ENCODE measurements at places on chromosomes 1 and 21. TPM values are rescaled to one million over a fixed set of nuclear protein-coding genes. Genes with fewer than 3 reads are reported as not detected.

- no peak overlapping the region for H3K4me3 ChIP-seq
- H3K4me1 ChIP-seq: 0 out of 2 replicates have a peak, but pooled peaks cover 4% of the 10 kb centered on the region
- DNase-seq: no peak
- H3K36me3 ChIP-seq: no peaks in the 10 kb centered on the region
- no peak overlapping the region for H3K27ac ChIP-seq
Measured at GRCh38 chr1:41679531-41679930, 195.0 kb upstream of the EDN2 start.

The MPZ gene
- 3.2 TPM for total RNA-seq

The SERPINC1 gene
- total RNA-seq: 1.0 TPM

- H3K27me3 ChIP-seq: no peaks in the 10 kb centered on the region
- no peak overlapping the region for H3K27ac ChIP-seq
- H3K36me3 ChIP-seq: peaks cover 2% of the 10 kb centered on the region
- DNase-seq: no peak
- H3K4me3 ChIP-seq: no peak overlapping the region
Measured at GRCh38 chr1:244778344-244778743, 57.1 kb upstream of the COX20 start.

- no peak for DNase-seq
- peaks cover 26% of the 10 kb centered on the region for H3K27me3 ChIP-seq
- no peak overlapping the region for H3K27ac ChIP-seq
- H3K36me3 ChIP-seq: no peaks in the 10 kb centered on the region
Measured at GRCh38 chr1:29354511-29355098, 118.3 kb downstream of the PTPRU start.

- no peaks in the 10 kb centered on the region for H3K27me3 ChIP-seq
- peaks cover 25% of the 10 kb centered on the region for H3K36me3 ChIP-seq
- no peak for DNase-seq
- no peak overlapping the region for H3K4me3 ChIP-seq
- peaks cover 21% of the 10 kb centered on the region for H3K4me1 ChIP-seq
Measured at GRCh38 chr1:81948495-81948894, 147.8 kb downstream of the ADGRL2 start.

DNA sequence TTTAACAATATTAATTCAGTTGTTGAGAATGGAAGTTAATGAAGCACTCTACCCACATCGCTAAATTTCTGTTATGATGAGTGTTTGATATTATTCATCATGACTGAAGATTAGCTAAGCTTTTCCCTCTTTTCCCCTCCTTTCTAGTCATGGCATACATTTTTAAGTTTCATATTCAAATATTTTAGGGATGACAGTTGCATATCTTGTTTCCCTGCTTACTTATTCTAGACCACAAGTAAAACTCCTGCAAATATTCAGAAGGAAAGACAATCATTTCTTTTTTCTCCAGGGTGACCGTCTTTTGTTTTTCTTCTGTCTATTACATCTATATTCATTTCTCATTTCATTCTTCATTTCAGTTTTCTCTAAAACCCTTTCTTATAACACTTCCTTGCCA, 906.0 kb downstream of the ADGRL2 start:
- no peaks in the 10 kb centered on the region for H3K27me3 ChIP-seq
- DNase-seq: no peak
- H3K4me1 ChIP-seq: no peaks in the 10 kb centered on the region
- no peaks in the 10 kb centered on the region for H3K36me3 ChIP-seq
- H3K27ac ChIP-seq: no peak overlapping the region

GRCh38 chr1:218066332-218066731, 218.8 kb upstream of the RRP15 start:
- no peak overlapping the region for H3K4me3 ChIP-seq
- H3K4me1 ChIP-seq: peaks cover 5% of the 10 kb centered on the region
- DNase-seq: no peak
- no peak overlapping the region for H3K27ac ChIP-seq
- H3K27me3 ChIP-seq: no peaks in the 10 kb centered on the region
- no peaks in the 10 kb centered on the region for H3K36me3 ChIP-seq

DNA sequence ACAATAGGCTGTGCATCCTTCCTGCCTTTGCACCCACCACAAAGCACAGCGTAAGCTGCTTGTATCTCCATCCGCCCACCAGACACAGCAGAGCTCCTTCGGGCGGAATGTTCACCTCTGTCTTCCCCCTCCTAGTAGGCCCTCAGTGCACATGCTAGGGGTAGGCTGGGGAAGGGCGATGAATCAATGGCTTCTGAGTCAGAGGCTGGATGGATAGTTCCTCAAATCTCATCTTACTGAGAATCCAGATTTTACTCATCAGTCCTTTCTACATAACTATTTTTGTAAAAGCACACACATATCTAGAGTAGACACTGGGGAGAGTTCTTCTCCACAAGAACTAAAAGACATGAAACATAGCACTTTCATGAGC, 73.8 kb downstream of the BCAR3 start:
- H3K36me3 ChIP-seq: no peaks in the 10 kb centered on the region
- DNase-seq: no peak
- no peak overlapping the region for H3K4me3 ChIP-seq
- H3K4me1 ChIP-seq: peaks cover 14% of the 10 kb centered on the region
- H3K27me3 ChIP-seq: no peaks in the 10 kb centered on the region
- no peak overlapping the region for H3K27ac ChIP-seq

DNA sequence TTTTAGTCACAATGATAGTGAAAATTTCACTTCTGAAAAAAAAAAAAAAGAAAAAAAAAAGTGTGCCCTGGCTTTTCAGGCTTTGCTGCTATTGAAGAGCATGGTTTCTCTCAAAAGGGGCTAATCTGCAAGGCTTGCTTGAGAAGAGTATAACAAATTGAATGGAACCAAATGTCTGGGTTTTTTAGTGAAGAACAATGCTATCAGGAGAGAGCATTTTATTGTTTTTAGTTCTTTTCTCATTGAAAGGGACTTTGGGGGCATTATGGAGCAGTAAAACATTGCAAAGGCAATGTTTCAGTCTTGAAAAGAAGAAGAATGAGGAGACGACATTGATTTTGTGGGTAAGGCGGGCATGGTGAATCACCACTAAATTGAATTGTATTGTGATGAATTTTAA, 28.2 kb downstream of the VCAM1 start:
- no peaks in the 10 kb centered on the region for H3K36me3 ChIP-seq
- H3K4me3 ChIP-seq: no peak overlapping the region
- H3K27ac ChIP-seq: no peak overlapping the region
- no peaks in the 10 kb centered on the region for H3K27me3 ChIP-seq
- DNase-seq: no peak

The CDC14A gene
- 11.1 TPM for total RNA-seq

DNA sequence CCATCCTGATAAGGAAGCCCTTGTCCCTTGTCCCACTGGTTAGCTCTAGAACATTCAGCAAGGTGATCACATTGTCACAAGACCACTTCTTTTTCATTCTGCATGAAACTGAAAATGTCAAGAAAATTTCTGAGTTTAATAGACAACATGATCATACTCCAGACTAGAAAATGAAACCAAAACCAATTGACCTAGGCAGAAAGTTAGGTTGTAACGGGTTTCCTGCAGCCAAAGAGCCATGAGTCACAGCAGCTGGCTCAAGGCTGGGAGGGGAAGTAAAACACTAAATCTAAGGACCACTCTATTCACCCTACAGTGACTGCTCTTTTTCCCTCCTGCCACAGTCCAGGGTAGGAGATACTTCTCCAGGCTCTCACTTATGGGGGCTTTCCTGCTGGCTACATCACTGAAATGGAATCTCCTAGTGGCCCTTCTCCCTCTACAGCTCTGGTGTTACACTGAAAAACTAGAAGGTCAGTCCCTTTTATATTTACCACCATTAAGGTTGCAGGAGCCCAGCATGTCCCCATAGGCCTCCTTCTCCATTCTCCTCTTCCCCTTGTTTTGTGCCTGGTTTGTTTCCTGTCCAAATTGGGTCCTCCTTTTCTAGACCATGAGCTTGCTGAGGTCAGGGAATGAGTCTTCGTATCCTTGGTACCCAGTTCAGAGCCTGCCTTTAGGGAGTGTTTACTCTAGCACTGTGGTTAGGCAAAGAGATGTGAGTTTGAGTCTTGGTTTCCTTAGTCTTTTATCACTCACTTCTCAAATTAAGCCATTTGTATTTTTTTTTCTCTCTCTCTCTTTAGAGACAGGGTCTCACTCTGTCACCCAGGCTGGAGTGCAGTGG, 236.5 kb upstream of the JUN start:
- H3K27me3 ChIP-seq: peaks cover 4% of the 10 kb centered on the region
- no peak for DNase-seq

The ANKRD34A gene
- 0.21 TPM for total RNA-seq

The HENMT1 gene
- 4.6 TPM for total RNA-seq

- H3K4me3 ChIP-seq: no peak overlapping the region
- H3K27ac ChIP-seq: no peak overlapping the region
- no peak for DNase-seq
- peaks cover 42% of the 10 kb centered on the region for H3K4me1 ChIP-seq
Measured at GRCh38 chr1:61638911-61639605, 85.9 kb downstream of the TM2D1 start.

- H3K4me3 ChIP-seq: no peak overlapping the region
- peaks cover 5% of the 10 kb centered on the region for H3K4me1 ChIP-seq
- H3K36me3 ChIP-seq: peaks cover 7% of the 10 kb centered on the region
- no peak overlapping the region for H3K27ac ChIP-seq
- no peak for DNase-seq
Measured at GRCh38 chr21:22201126-22201525, 1202.9 kb downstream of the NCAM2 start.

DNA sequence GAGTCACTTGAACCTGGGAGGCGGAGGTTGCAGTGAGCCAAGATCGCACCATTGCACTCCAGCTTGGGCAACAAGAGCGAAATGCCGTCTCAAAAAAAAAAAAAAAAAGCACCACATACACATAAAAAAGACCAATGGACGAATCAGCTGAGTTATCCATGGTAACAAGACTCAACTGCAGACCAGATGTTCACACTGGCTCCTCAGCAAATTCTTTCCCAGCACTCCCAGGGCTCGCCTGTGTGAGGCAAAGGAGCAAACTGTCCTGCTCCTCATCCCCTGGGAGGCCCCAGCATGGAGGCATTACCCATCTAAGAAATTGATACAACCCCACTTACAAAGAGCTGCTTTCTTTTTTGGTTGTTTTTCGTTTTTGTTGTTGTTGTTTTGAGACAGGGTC, 3.1 kb downstream of the TMEM234 start:
- DNase-seq: no peak
- H3K4me3 ChIP-seq: no peak overlapping the region
- peaks cover 2% of the 10 kb centered on the region for H3K36me3 ChIP-seq
- H3K27ac ChIP-seq: no peak overlapping the region

The DNASE2B gene
- total RNA-seq: 0.15 TPM

The ARHGAP30 gene
- total RNA-seq: 0.52 TPM

- no peaks in the 10 kb centered on the region for H3K27me3 ChIP-seq
- H3K27ac ChIP-seq: no peak overlapping the region
- DNase-seq: no peak
- no peaks in the 10 kb centered on the region for H3K36me3 ChIP-seq
Measured at GRCh38 chr1:187985145-187985896, 1156.6 kb downstream of the PLA2G4A start.

DNA sequence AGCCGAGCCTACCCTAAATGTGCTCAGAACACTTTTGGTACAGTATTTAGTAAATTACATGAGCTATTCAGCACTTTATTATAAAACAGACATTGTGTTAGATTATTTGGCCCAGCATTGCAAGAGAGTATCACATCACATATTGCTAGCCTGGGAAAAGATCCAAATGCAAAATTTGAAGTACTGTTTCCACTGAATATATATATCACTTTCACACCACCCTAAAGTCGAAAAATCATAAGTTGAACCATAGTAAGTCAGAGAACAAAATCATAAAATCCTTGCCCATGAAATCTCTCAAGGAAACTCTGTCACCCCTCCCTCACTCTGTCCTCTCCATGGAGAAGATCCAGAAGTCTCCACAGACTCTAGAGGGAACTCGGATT, 33.1 kb downstream of the RGS8 start:
- H3K4me1 ChIP-seq: no peaks in the 10 kb centered on the region
- H3K36me3 ChIP-seq: no peaks in the 10 kb centered on the region
- no peaks in the 10 kb centered on the region for H3K27me3 ChIP-seq
- H3K27ac ChIP-seq: no peak overlapping the region
- no peak for DNase-seq

- no peak for DNase-seq
- no peak overlapping the region for H3K27ac ChIP-seq
- no peaks in the 10 kb centered on the region for H3K27me3 ChIP-seq
- H3K36me3 ChIP-seq: peaks cover 48% of the 10 kb centered on the region
- H3K4me3 ChIP-seq: no peak overlapping the region
Measured at GRCh38 chr1:161342821-161343220, 24.9 kb downstream of the CFAP126 start.

DNA sequence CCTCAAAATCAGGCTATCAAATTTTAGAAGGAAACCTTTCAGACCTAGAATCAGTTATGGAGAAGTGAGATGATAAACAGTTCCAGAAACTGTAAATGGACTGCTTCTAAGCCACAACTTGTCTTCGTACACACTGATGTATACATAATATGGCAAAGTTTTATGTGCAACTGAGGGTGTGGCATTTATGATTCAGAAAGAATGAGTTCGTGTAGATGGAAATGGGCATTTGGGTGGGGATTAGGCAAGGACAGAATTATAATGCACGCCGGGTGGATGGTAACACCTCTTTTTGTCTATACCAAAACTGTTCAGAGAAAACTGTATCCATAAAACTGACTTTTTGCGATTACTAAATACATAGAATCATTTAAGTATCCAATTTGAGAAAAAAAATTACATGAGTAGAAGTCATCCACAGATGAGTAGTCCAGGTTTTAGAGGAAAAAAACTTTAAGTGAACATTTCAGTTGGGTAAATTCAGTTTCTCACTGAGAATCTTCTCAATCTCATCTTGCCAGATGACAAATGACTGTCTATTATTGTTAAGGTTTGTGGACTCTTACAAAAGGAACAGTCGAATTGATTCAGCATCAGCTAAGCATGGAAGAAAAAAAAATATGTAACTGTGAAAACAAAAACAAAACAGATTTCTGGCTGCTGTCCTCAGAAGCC, 22.5 kb downstream of the ERRFI1 start:
- no peak overlapping the region for H3K4me3 ChIP-seq
- peaks cover 47% of the 10 kb centered on the region for H3K4me1 ChIP-seq

The AADACL4 gene
- not detected for total RNA-seq

GRCh38 chr1:155529109-155529508, 33.5 kb downstream of the ASH1L start:
- no peak for DNase-seq
- no peak overlapping the region for H3K27ac ChIP-seq
- H3K27me3 ChIP-seq: no peaks in the 10 kb centered on the region
- H3K4me3 ChIP-seq: no peak overlapping the region
- peaks cover 14% of the 10 kb centered on the region for H3K4me1 ChIP-seq

Data from WTC11 (cell line).